Suppressor macrophage treated with lipopolysaccharide for 1 hour (primary cell): ENCODE measurements at places on chromosomes 16 and 17.
A peak's percentile ranks its signal among the peaks of the same experiment; 100 is the strongest.

GRCh38 chr16:2033057-2033908, 6.6 kb downstream of the NHERF2 start:
- peak; percentile 49 for DNase-seq

GRCh38 chr17:39709319-39709997, 9.6 kb downstream of the ERBB2 start:
- DNase-seq: no peak

- DNase-seq: peak; percentile 38
Observed at GRCh38 chr16:75486014-75486675, 9.1 kb downstream of the CHST6 start.

GRCh38 chr17:44589316-44590071, 32.2 kb downstream of the FZD2 start:
- DNase-seq: no peak

GRCh38 chr17:4604111-4604644, 19.8 kb downstream of the SMTNL2 start:
- no peak for DNase-seq

DNA sequence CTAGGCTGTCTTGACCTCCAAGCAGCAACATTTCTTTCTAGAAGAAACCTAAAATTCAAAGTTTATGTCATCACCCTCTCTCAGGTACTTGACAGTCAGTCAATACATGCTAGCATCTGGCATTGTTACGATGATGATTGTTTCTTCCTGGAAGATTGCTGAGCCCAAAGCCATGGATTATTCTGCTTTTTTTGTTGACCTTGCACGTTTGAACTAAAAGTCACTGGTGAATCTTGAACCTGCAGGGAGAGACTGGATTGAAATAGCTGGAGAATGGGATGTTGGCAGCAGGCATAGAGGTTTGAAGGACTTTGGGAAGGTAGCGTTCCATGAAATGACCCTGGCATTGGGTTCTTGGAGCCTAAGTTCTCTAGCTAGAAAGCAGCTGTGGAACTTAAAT, 42.9 kb downstream of the SHISA9 start:
- DNase-seq: no peak

DNA sequence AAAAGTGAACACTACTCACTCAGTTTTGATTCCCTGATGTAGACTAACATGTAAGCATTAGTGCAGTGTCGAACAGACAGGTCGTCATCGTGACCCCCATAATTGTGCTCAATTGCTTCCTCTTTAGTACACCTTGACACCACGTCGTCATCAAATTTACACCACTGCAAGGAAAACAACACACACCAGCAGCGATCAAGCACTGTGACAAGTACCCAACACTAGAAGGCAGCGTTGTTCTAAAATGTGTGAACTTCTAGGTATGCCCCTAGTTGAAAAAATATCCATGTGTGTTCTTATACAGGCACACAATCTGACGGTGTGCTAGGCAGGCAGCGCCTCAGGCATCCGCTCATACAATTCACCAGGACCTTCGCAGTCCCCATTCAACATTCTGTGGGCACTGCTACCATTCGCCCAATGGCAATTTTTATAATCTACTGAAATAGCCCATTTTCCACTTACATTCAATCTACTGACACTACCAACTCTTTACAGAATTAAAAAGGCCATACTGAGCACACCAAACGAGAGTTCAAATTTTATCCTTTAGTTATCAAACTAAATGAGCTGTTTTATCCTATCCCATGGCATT, 23.1 kb downstream of the LITAFD start:
- peak; percentile 25 for DNase-seq

- no peak for DNase-seq
Observed at GRCh38 chr16:4826980-4827379, 20.1 kb downstream of the GLYR1 start.

- DNase-seq: no peak
Observed at GRCh38 chr17:83026311-83026811, 53.0 kb upstream of the METRNL start.

DNA sequence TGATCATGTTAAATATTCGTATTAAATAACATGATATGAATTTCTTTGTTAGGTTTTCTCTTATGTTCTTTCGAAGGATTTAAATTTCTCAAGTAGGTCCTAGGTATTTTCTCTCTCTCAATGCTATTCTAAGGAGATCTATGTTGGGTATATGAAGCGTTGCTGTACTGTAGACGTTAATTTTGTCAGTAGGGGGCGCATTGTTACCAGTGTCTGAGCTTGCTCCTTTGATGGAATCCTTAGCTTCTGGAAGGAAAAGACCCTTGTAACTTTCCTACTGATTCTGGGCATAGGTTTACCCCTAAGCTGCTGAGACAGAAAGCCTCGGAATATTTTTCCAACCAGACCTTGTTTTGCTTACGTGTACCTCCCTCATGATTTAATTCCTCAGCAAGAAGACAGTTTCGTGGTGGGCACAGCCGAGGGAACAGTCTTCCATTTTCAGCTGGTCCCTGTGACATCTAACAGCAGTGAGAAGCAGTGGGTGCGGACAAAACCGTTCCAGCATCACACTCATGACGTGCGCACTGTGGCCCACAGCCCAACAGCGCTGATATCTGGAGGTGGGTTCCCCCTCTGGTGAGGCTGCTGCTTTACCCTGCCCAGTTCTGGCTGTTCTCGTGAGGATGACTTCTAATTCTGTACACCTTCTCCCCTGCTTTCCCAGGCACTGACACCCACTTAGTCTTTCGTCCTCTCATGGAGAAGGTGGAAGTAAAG, 17.9 kb downstream of the UTP4 start:
- peak; percentile 84 for DNase-seq

DNA sequence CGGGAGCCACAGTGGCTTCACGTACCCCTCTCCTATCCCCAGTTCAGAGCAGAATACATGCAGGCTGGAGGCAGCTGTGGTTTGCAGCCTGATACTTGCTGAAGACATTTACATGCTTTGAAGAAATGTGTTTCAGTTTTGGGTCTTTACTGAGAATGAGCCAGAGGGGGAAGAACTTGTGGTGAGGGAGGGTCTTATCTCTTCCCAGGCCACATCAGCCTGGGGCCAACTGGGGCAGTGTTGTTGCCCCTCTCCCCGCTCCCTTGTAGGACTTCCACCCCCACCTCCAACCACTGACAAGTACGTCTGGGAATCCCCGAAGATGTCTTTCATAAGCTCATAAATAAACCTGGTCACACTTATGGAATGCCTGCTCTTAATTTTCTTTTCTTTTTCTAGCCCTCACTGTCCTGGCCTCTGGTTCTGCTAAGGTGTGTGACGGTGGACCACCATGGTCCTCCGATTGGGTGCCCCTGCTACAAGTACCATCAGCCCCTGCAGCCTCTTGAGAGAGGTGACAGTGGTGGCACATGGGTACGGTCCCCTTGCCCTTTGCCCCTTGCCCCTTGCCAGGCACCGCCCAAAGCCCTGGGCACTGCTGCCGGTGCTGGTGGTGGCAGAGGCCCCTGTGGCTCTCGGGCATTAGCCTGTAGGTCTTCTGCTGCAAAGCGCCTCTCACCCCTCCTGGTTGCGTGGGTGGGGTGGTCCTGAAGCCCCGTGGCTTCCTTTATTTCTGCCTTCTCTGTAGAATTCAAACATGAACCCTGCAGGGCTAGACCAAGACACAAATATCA, 144.8 kb upstream of the RPH3AL start:
- no peak for DNase-seq

DNA sequence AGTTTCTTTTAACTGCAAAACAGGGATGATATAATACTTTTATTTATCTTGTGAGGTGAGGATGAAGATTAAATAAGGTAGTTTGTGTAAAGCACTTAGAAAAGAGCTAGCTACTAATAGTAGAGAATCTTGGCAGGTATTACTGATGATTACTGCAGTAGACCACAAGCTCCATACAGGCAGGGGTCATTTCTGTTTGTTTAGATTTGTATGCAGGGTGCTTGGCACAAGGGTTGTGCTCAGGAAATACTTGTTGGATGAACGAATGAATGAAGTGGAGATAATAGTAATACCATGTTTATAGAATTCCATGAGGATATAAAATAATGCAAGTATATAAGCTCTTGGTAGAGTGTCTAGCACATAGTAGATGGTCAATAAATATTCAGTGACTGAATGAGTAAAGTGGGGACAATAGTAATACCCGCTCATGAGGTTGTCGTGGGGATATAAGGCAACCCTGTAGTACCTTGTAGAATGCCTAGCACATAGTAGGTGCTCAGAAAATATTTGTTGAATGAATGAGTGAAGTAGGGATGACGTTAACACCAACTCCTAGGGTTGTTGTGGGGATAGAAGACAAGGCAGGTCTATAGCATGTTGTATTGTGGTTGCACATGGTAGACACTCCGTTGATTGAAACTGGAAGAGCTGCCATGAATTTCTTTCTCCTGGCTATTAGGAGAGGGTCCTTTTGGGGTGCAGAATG, 83.0 kb downstream of the ABCC1 start:
- DNase-seq: no peak

DNA sequence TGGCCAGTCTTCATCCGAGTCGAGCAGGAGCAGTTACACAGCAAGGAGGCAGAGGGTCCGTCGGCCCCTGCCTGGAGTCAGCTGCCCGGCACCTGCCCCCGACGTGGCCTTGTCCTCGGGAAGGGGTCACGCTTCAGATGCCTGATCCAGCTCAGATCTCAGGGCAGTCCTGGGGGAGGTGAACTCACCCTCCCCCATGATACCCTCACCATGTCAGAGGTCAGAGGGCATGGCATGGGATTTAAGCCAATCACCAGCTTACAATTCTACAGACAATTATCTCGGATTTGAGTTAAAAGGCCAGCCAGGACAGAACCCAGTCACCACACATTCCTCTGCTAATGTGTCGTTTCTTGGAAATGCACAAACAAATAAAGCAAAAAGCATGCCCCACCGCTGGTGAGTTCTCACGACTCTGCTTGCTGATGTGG, 211.3 kb downstream of the FOXL1 start:
- DNase-seq: no peak

- DNase-seq: peak; percentile 70
Observed at GRCh38 chr17:44095647-44096496, 25.3 kb downstream of the G6PC3 start.
